ENCODE measurements at places on chromosomes 5 and 9.
A peak's percentile ranks its signal among the peaks of the same experiment; 100 is the strongest.

DNA sequence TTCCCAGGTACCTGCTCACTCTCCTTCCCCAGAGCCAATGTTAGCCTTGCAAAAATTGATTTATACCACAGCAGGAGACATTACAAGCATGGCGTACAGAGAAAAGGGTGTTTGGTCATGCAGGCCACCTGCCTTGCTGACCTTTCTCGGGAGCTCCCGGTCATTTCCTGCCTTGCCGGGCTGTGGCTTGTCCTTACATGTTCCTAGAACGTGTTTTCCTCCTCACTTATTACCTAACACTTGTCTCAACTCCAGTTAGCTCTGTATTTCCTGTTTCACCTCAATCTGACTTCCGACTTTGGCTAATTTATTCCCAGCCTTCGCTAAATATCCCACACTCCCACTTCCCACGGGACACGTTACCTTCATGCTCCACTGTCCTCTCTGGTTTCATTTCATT, 282.5 kb downstream of the ICE1 start:
- no peak for DNase-seq

GRCh38 chr9:37908698-37909186, 4.8 kb upstream of the SLC25A51 start:
- DNase-seq = no peak

GRCh38 chr5:57439601-57440000, 43.0 kb downstream of the ACTBL2 start:
- no peak for DNase-seq

DNA sequence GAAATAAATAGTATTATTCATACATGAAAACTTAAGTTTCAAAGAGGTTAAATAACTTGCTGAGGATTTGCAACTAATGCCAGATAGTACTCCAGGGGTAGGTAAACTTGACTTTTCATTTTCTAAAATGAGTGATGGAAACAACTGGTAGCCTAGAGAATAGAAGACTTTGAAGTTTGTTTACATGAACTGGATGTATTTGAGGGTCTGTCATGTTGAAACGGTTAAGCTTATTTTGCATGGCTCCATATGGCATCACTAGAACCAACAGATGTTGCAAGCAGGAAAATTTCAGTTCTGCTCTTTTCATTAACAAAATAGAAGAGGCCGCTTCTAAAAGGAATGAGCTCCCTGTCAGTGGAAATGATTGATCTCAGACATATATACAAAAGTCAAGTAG, 105.1 kb upstream of the SGCD start:
- no peak for DNase-seq

DNA sequence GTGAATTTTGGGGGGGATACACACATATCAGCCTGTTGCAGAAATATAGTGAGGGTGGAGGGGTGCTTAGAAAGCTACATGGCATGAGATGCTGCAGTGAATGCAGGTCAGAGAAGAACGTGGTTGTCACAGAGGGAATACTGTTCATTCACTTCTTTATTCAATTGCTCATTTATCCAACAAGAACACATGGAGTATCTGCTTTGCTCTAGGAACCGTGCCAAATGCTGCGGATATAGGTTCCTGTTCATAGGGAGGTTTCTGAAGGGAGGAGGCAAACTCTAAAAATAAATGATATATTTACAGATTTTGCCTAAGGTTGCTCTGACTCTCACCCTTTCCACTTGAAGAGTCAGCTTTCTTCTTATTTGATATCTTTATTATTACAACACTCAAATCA, 444.3 kb upstream of the CLINT1 start:
- no peak for DNase-seq

- DNase-seq = no peak
Measured at GRCh38 chr5:158538506-158539074, 561.1 kb downstream of the EBF1 start.

DNA sequence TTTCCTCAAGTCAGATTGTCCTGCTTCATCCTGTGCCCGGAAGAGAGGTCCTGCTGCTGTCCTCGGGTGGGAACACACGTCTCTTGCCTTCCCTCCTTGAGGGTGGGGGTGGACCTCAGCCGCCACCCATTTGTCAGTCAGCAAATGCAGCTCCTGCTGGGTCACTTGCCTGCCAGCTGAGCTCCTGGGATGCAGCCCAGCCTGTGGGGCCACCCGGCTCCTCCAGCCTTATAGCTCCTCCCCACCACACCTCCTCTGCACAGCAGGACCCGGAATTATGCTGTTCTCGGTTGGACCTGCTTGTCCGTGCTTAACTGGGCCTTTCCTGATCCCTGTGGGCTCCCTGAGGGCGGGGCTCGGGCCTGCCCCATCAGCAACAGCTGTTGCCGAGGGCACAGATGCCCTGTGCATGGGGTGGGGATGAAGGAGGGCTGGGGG, 52.7 kb downstream of the RXRA start:
- no peak for DNase-seq

DNA sequence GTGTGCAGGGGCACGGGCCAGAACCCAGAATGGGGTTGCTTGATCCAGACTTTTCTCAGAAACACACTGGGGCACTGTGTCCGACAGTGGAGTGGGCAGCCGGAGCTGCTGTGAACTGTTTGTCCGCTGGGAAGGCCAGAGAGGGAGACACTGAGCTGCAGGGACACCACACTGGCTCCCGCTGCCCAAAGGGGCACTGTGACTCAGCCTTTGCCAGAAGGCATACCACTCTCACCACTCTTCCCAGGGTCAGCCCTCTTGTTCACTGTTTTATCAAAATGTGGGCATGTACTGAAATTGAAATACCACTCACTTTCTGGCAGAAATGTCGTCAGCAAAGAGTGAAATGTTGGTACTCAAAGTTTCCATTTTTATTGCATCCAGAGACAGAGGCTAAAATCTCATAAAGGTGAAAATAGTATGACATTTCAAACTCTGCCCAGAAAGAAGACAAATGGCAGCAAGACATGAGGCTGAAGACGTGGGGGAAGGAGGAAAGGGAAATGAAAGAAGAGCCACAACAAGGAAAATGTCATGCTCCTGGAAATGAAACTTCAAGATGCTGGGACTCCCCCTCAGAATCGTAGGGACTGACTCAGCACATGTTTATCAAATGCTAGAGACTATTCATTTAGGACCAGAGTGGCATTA, 4.5 kb upstream of the IL7R start:
- DNase-seq = peak; percentile 30

DNA sequence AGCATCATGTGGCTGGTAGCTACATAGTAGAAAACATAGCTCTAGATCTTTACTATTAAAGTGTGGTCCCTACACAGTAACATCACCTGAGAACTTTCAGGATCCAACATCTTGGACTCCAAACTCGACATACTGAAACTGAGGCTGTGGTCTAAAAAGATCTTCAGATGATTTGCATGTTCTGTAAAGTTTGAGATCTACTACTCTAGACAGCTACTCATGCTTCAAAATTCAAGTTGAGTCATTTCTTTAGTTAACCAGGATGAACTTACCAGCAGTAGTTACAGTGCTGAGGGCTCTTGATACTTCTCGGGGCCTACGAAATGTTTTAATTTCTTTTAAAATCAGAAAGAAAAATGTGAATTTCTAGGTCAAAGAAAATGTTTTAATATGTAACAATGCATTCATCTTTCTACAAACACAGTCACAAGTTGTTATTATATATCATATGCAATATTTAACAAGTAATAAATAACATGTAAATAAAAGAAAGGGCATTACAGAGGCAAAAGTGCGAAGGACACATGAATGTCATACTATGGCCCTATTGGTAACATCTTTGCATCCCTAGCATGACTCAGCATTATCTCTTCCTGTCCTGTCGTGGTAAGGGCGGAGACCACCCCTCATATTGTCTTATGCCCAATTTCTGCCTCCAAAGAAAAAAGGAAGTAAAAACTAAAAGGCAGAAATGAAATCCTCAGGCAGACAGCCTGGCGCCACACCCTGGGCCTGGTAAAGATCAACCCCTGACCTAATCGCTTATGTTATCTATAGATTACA, 563.9 kb upstream of the TLE4 start:
- no peak for DNase-seq

DNA sequence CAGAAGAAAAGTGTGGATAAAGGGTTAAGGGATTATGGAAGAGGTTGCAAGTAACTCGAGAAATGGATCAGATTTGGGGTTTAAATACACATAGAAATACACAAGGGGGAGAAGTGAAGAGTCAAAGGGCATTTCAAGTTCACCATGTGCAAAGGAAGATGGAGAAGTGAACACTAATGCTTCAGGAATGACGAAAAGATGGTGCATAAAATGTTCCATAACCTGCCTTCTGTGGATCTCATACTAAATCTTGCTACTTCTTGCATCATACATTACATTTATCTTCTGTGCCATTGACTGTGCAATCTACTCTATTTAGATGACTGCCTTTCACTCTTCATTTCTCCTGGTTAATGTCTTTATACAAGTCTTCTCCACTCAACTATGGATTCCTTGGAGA, 5.7 kb upstream of the SMC2 start:
- DNase-seq = no peak

DNA sequence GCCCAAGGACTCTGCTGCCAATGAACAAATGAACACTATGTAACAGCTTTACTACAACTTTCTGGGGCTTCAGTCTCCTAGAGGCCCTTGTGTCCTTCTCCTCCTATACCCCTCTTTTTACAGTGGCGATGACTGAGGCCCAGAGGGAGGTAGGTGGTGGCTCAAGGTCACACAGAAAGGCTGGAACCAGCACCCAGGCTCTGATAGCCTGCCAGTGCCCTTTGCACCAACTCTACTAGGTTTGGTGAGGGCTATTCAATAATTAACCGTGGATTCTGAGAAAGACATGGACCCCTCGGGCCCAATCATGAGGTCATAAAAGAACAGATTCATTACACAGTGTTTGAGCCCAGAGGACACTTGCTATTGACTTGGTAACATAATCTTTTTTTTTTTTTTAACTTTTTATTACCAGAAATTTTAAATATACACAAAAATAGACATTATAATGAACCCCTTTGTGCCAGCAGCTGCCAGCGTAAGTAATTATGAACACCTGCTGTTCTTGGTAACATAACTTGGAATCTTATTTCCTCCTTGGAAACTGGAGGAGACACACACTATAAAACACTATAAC, 6.1 kb upstream of the ALDH1B1 start:
- no peak for DNase-seq

- no peak for DNase-seq
Measured at GRCh38 chr9:134707731-134708671, 66.4 kb downstream of the COL5A1 start.

GRCh38 chr5:133048993-133049725, 2.7 kb upstream of the HSPA4 start:
- no peak for DNase-seq

GRCh38 chr9:124455820-124456219, 5.6 kb downstream of the ADGRD2 start:
- no peak for DNase-seq

All from activated naive CD8-positive, alpha-beta T cell treated with anti-CD3 and anti-CD28 coated beads, Interleukin-2, amount 50 U/mL, for 16 hours (primary cell).